ENCODE measurements at places on chromosomes 3 and 15.
A peak's percentile ranks its signal among the peaks of the same experiment; 100 is the strongest.

- DNase-seq: peak; percentile 74
Measured at GRCh38 chr3:155744010-155744625, 753 bp downstream of the PLCH1 start.

DNA sequence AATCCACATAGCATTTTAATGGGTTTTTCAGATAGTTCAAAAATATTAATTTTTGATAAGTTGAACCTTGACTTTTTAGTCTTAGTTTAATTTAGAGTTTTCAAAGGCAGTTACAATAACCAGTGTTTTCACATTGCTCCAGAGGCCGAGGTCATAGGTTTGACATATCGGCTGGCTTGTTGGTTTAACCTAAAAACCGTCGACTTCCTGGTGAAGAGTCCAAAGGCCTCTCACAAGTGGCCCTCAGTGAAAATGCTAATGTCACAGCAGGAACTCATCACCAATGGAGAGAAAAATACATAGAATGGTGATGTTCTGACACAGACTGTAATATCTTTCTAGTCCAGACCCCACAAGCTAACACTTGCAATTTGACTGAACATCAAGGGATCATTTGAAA lies 642.3 kb downstream of the PLOD2 start:
- no peak for DNase-seq

DNA sequence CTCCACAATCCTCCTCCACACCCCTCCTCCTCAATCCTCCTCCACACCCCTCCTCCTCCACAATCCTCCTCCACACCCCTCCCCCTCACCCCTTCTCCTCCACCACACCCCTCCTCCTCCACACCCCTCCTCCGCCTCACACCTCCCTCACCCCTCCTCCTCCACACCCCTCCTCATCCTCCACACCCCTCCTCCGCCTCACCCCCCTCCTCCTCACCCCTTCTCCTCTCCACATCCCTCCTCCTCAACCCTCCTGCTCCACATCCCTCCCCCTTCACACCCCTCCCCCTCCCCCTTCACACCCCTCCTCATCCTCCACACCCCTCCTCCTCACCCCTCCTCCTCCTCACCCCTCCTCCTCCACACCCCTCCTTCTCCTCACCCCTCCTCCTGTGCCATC lies 69.8 kb upstream of the BLM start:
- DNase-seq: no peak

DNA sequence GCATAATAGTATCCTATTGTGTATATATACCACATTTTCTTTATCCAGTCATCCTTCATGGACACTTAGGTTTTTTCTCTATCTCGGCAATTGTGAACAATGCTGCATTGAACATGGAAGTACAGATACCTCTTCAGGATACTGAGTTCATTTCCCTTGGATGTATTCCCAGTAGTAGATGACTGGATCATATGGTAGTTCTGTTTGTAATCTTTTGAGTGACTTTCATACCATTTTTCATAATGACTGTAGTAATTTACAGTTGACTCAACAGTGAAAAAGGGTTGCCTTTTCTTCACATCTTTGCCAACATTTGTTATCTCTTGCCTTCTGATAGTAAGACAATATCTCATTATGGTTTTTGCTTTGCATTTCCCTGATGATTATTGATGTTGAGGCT lies 21.8 kb downstream of the MYH15 start:
- DNase-seq: no peak

- DNase-seq: no peak
Measured at GRCh38 chr3:33900809-33901505, 102.5 kb downstream of the PDCD6IP start.

DNA sequence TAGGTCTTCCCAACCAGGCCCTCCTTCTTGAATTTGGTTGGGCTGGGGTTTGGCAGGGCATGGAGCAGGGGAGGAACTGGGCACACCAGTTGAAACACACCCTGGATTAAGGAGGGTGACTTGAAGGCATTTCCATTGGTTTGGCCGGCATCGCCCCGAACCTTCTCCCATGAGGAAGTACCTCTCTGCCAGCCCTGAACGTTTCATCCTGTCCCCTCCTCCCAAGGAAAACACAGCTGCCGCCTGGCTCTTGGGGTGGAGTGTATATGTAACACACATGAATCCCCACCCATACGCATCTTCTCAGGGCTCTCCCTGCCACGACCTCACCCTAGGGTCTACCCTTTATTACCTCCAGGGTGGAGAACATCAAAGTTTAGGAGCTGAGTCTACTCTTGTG lies 14.6 kb downstream of the UBAP1L start:
- no peak for DNase-seq
